Stimulated activated CD8-positive, alpha-beta memory T cell treated with anti-CD3 and anti-CD28 coated beads, Interleukin-2, amount 100 ng/mL, for 1 hour (primary cell): ENCODE measurements at places on chromosomes 16 and 17.

DNA sequence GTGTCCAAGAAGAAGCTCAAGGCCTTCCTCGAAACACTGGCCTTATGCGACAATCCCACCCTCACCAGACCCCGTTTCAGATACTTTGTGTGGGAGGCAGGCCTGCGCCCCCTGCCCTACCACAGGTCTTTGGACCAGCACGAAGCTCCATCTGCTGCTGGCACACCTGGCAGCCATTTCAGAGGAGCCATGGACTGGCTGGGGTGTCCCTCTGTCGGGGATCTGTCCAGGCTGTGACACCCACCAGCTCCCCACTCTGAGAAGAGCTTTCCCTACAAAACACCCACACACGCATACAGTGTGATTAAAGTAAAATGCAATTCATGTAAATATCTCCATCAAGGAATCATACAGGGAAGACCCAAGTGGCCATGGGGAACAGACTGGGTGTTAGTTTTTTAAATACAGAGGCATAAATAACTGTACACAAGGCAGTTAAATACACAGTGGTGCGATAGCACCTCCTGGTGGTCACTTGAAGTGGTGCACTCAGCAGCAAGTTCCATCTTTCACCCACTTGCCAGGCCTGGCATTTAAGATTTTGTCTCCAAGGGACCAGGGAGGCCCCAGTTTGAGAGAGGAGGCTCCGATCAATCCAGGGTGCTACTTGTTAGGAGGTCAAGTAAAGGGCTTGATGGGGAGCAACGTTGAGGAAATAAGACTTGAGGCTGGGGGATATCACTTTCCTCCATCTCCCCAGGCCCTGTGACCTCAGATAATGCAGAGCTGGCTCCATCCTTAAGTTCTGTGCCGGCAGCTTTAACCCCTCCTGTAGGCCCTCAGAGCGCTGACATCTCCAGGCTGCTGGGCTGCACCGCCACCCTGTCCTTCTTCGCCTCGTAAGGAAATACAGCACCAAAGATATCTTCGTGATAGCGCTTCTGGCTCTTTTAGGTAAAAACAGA is 43.6 kb downstream of the NOS2 start:
- DNase-seq = peak; percentile 23

- DNase-seq = no peak
Observed at GRCh38 chr16:16833165-16833564, 454.2 kb downstream of the NPIPA7 start.

GRCh38 chr17:57971572-57971971 is 16.4 kb upstream of the CUEDC1 start:
- DNase-seq = no peak

DNA sequence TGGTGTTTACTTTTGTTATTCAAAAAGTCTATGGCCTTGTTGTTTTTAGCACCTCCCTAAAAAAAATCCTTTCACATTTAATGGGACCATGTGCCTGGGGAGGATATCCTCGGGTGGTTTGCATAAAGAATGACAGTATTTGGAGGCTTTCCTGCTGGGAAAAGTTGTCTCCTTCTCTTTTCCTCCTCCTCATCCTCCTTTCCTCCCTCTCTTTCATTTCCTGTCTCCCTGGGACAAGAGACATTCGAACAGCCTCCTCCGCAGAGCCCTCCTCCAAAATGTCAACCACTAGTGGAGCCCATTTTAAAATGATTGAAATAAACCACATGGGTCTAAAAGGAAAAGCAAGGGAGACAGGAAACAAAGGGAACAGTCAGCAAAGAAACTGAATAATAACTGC is 67.4 kb downstream of the MYH13 start:
- no peak for DNase-seq

- no peak for DNase-seq
Observed at GRCh38 chr17:31533546-31534155, 142.2 kb downstream of the RAB11FIP4 start.

- no peak for DNase-seq
Observed at GRCh38 chr17:30505868-30506417, 28.7 kb downstream of the GOSR1 start.

DNA sequence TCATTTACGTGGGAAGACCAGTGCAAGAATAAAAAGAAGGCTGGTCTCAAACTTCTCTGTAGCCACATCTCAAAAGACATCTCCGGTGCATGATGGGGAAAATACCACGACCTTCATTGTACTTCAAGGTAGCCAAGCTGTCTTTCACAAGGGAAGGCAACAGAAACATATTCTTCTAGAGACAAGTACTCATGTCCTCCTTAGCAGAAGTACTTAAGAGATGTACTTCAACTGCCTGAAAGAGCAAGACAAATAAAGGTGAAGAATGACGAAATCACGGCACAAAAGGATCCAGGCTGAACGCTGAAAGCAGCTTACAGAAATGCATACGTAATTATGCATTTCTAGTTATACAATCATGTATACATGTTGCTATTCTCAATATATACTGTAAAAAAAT is 124.1 kb upstream of the RCVRN start:
- no peak for DNase-seq

- DNase-seq = no peak
Observed at GRCh38 chr16:24344784-24345183, 88.6 kb downstream of the CACNG3 start.

DNA sequence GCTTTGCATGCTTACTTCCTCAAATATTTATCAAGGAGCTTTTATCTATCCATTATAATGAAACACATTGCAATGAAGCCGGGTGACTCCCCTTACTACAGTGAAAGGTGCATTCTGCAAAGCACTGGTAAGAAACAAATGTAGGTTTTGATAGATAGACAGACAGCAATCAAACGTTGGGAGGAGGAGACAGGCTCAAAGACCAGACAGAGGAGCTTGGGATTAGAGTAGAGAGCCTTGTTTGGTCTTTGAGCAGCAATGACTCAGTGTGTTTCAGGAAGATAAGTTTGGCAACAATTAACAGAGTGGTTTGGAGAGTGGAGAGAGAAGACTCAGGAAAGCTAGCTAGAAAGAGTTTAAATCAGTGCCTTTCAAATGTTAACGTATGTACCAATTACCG is 68.8 kb downstream of the ZNF18 start:
- no peak for DNase-seq

DNA sequence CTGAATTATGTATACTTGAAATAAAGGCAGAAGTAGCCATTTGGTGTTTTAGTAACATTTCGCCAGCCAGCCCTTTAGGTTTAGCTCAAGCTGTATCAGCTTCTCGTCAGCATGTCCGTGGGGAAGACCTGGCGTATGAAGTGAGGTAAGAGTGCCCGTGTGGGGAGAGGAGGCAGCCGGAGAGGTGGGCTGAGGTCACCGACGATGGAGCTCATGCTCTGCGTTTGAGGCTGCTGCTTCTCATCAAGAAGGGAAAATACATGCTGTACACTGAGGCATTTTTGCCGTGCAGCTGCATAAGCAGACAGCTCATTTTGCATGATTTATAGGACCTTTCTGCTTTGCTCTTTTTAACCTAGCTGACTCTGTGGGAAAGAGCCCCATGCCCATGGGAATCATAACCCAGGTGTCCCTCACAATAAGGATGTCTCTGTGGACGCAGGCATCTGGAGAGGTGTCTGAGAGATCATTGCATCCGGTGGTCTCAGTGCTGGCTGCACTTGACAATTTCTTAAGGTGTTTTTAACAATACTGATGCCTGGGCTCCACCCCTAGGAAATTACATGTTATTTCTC is 179.1 kb downstream of the ABCC12 start:
- DNase-seq = no peak

- DNase-seq = no peak
Observed at GRCh38 chr16:5430598-5430997, 333.0 kb upstream of the EEF2KMT start.
